ENCODE measurements at places on chromosomes 7 and 10.

DNA sequence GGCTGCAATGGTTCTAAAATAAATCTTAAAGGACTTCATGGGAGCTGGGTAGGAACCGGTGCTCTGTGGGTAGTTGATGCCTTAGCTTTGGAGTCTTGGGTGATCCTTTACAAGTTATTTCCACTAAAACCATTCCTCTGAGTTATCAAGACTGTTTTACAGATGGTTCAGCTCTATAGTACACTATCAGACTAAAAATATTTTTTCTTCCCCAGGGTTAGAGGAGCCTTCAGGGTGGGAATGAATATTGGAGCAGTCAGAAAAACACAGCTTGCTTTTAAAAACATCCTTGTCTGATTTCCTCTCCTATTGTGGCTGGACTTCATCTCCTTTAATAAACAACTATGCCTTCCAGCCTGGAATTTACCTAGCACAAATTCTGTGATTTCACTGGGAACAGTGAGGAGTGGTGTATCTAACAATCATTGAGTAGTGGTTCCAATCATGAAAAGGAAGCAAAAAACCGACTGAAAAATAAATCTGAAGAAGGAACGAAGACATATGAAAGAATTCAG lies 102.6 kb upstream of the AFAP1L2 start:
- no peak for DNase-seq

DNA sequence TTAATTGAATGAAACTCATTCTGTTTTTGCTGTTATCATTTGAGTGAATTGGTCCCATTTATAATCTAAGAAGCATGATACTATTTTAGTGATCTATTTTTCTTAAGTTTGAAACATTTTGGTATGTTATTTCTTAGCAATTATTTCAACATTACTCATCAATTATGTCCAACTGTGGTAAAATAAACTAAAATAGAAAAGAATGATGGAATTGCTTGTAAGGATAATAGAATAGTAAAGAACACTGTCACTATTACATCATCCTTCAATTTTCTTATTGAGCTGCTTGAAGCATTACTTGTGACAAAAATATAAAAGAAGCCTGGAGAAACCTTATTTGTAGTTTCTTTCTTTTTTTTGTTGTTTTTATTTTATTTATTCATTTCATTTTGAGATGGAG lies 42.4 kb downstream of the ZNF487 start:
- no peak for DNase-seq

DNA sequence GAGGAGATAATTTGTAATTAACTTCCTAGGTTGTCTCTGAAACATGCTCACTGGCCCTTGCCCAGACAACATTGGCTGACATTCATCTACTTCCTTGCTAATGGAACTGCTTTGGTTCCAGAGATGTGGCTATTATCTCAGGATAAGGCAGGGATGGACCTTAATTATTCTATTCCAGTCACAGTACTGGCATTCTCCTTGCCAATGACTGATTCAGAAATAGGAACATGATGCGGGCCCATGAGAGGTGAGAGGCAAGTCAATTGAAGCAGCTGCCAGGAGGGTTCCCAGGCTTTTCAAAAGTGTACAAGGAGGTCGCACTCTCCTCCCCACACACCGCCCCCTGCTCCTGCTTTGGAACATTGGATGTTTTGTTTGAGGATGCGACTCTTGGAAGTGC lies 109.6 kb upstream of the DGKB start:
- no peak for DNase-seq

GRCh38 chr10:35416619-35417312 lies 80.5 kb downstream of the CCNY start:
- DNase-seq, result no peak

DNA sequence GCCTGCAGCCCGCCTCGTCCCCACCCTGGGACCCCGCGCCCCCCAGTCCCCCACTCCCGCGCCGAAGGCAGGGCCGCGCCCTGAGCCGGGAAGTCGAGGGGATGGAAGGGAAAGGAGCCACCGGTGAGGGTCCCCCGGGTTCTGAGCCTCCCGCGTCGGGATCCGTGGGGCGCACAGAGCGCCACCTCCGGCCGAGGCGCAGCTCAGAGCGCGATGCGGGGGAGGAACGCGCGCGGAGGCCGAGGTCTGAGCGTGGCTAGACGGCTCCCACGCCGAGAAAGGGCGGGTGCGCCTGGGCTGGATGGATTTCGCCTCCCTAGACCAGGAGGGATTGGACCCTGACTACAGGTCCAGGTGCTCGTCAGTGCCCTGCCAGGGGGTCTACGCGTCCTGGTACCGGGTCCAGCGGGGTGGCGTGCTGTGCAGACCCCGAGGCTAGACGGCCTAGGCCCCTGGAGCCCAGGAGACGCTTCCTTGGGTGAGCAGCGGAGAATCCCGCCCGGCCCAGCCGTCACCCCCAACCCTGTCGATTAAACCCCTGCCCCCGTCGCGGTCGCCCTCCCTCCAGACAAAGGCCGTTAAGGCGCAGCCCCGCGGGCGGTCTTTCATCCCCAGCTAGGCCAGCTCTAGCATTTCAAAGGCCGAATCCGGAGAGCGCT lies 986 bp upstream of the PDGFA start:
- DNase-seq, result no peak

- no peak for DNase-seq
These were observed 141.7 kb upstream of the KCND2 start for GRCh38 chr7:120131096-120131839.

DNA sequence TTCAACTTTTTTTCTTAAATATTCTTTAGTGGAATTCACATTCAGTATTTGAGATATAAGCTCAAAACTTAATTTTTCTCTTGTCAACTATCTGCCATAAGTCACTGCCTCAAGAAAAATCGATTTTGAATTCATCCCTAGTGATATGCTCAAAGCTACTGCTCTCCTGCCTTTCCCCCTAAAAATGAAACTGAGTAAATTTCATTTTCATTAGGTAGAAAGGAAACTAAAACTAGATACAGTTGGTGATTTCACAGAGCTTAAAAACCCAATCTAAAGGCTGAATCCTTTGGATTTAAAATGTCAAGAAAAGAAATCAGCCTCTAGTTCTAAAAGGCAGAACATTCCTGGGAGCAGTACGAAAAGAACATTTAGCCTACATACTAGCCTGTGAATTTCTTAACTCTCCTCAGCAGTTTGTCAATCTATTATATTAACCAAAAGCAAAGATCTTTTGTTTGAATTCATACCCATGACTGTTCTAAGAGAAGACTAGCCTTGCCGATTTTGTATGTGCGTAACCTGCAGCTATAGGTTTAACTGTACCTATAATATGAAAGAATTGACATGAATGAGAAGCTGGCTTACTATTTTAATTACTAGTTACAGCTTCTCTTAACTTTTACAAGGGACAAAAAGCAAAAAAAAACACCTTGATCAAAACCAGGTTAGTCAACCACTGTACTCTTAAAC lies 4.9 kb upstream of the FAM53B start:
- DNase-seq, result no peak

GRCh38 chr10:24237801-24238395 lies 29.0 kb downstream of the KIAA1217 start:
- no peak for DNase-seq

GRCh38 chr7:50851891-50852290 lies 69.2 kb upstream of the GRB10 start:
- no peak for DNase-seq

DNA sequence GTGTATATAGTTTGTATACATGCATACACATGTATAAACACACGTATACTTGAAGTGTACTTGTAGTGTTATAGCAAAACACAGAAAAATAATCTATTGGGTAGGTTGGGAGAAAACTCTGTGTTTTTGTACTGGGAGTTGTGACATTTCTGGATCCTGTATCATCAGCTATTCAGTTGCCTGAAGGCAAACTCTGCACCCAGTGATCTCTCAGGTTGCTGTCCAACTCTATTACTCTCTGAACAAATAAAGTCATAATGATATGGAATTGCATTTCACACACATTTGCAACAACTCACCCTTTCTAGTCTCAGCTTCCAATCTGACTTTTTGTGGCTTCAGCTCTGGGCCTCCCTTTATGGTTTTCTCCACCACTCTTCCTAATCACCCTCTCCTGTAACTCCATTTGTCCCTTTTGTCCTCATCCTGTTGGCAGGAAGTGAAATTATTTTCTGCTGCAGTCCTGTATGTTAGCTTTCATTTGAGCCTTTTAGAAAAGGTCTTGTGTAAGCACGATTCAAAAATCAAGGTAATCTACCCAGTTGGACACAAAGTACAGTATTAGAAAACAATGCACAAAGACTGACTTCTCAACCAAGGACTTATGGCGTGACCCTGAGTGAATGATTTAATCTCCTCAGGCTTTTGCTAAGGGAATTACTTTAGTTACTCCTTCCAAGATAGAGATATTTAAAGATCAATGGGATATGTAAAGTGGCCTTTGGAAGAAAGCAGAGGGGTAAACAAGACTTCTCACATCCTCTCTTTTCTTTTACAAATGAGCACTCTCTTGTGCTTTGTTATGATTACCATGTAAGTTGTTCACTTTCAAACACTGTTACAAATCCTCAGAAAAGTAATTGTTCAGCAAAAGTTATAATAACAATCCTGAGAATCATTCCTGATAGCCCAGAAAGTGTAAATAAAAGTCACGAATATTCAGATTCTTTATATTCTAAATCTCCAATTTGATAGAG lies 249.1 kb downstream of the KCND2 start:
- DNase-seq, result no peak

- DNase-seq, result no peak
These were observed 9.3 kb upstream of the LRRC61 start for GRCh38 chr7:150313870-150314269.

DNA sequence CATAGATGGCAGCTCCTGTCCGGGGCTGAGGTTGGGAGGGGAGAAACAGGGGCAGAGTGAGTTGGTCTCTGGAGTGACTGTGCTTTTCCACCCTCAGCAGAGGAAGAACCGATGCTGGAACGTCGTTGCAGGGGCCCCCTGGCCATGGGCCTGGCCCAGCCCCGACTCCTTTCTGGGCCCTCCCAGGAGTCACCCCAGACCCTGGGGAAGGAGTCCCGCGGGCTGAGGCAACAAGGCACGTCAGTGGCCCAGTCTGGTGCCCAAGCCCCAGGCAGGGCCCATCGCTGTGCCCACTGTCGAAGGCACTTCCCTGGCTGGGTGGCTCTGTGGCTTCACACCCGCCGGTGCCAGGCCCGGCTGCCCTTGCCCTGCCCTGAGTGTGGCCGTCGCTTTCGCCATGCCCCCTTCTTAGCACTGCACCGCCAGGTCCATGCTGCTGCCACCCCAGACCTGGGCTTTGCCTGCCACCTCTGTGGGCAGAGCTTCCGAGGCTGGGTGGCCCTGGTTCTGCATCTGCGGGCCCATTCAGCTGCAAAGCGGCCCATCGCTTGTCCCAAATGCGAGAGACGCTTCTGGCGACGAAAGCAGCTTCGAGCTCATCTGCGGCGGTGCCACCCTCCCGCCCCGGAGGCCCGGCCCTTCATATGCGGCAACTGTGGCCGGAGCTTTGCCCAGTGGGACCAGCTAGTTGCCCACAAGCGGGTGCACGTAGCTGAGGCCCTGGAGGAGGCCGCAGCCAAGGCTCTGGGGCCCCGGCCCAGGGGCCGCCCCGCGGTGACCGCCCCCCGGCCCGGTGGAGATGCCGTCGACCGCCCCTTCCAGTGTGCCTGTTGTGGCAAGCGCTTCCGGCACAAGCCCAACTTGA lies 2.7 kb downstream of the REPIN1 start:
- DNase-seq, result no peak

- no peak for DNase-seq
These were observed 63.3 kb downstream of the PPP1R3C start for GRCh38 chr10:91569522-91569921.

DNA sequence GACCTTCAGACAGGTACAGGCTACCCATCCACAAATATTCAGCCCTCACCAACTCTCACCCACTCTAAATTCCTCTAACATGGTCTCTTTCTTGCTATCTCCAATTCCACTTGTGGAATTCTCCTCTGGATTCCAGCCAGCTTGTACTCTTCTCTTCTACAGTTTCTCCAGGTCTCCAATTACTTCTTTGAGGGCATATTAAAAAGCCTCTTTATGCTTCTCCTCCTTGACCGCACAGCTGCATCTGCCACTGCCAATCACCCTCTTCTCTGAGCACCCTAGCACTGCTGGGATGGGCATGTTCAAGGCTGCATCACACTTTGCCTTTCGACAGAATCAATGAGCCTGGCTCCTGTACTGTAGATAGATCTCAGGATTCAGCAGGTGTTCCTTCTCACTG lies 101.5 kb upstream of the ANKRD1 start:
- DNase-seq, result no peak

DNA sequence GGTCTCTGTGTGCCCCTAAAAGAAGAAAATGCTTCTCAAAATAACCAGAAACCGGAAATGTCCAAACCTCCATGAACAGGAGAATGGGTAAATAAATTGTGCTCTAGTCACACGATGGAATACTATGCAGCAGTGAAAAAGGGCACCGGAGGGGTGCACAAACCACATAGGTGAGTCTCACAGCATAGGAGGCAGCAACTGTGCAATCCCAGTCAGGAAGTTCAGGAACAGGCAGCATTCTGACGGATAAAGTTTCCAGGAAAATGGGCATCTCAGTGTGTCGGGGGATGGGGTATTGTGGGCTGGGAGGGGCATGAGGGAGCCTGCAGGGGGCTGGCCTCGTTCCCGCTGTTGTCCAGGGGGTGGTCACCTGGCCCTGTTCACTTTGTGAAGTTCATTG lies 63.1 kb downstream of the MICALL2 start:
- DNase-seq, result no peak

DNA sequence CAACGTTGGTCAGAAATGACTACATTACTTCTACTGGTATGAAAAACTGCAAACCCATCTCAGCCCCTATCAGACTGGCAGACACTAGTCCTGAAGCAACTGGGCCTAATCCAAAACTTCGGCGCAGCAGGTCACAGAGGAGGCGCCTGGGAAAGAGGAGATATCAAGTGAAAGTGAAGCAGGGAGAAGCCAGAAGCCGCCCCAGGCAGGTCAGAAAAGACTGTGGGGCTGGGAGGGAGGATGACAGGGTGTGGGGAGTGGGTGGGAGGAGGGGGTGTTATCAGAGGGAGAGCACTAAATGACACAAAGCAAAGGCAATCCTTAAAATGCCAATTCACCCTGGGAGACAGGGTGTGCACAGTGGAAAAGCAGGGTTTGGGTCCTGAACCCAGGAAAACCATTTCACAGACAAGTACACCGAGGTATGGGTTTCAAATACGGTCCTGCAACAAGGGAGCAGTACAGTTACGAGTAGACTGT lies 731 bp downstream of the CHCHD3 start:
- no peak for DNase-seq

- no peak for DNase-seq
These were observed 37.9 kb downstream of the PRPF18 start for GRCh38 chr10:13624630-13625029.

GRCh38 chr10:36504758-36505157 lies 620.6 kb upstream of the ANKRD30A start:
- DNase-seq, result no peak

- DNase-seq, result no peak
These were observed 2.7 kb downstream of the ITGB1 start for GRCh38 chr10:32955299-32955772.

DNA sequence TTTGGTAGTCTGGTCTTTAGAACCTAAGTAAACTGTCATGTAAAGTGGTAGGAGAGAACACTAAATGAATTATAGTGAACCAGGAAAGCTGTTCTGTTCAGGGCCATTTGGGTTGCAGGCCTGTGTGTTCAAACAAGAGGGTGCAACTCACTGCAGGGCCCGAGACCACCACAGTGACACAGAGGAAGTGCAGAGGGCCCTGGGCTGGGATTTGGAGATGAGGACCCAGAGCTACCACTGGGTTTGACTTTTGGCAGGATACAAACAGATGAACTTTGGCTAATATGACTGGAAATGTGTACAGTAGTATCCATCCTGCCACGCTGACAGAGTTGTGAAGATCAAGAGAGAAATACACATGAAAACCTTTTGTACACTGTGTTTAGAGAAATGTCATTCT lies 9.8 kb downstream of the MMP21 start:
- DNase-seq, result no peak

- DNase-seq, result no peak
These were observed 38.5 kb downstream of the BNIP3 start for GRCh38 chr10:131943021-131943814.
